Gastroesophageal sphincter (tissue), 4 donors: ENCODE measurements at places on chromosomes 7 and 10. TPM values are rescaled to one million over a fixed set of nuclear protein-coding genes. Genes with fewer than 3 reads are reported as not detected.

The VGF gene
- total RNA-seq: 0.25 TPM

The PSD gene
- 52.1 TPM for total RNA-seq

DNA sequence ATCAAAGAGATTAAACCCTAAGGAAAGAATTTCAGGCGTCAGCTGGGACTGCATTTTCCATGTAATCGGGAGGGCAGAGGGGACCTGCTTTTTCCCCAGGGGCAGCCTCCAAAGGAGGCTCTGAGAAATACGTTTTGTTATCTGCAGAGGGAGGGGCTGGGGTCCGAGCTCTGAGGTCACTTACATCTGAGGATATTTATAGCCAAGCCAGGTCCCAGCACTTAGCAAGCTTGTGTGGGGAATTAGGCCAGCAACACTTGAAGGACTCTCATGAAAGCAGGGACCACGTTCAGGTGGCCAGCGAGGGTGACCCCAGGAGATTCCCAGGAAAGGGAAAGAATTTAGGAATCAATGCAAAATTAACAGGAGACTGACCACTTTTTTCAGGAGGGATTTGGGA lies 20.6 kb upstream of the GDI2 start:
- no peaks in the 10 kb centered on the region for H3K4me1 ChIP-seq
- no peaks in the 10 kb centered on the region for H3K36me3 ChIP-seq
- no peaks in the 10 kb centered on the region for H3K27me3 ChIP-seq

DNA sequence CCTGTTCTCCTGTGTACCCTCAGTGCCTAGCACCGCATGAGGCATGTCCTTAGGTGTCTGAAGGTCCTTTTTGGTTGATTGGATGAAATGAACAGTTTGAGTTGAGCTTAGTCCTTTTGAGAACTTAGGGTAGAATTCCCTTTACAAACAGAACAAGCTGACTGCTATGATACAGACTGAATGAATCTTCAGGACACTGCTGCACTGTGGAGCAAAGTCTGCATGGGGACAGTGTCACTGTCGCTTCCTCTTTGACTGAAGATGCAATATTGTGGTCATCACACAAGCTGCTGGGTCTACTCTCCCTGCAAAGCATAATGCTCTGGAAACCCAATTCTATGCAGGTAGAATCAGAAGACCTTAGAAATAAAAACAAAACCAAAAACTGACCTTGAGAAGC lies 8.6 kb upstream of the PLAU start:
- no peak overlapping the region for H3K4me3 ChIP-seq
- no peak for ATAC-seq
- H3K27me3 ChIP-seq: no peaks in the 10 kb centered on the region
- H3K36me3 ChIP-seq: no peaks in the 10 kb centered on the region
- H3K4me1 ChIP-seq: peaks cover 15% of the 10 kb centered on the region

- H3K4me3 ChIP-seq: peak overlapping the region; percentile 59
- peak overlapping the region; percentile 90 for H3K27ac ChIP-seq
- ATAC-seq: no peak
- H3K27me3 ChIP-seq: no peaks in the 10 kb centered on the region
Observed at GRCh38 chr7:100080907-100081534, 502 bp downstream of the ZNF3 start.

The ADRA2A gene
- 1.8 TPM for total RNA-seq

DNA sequence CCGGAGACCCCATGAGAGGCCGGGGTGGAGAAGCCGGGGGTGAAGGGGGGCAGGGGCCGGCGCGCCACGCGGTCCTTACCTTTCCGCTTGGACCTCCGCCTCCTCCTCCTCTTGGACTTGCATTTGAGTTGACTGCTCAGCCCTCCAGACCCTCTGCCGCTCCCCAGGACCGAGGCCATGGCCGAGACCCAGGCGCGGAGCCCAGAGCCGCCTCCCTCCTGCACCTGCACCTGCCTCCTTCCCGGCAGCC lies 428 bp downstream of the ADARB2 start:
- H3K4me1 ChIP-seq: peaks cover 5% of the 10 kb centered on the region
- no peak for ATAC-seq
- no peak overlapping the region for H3K27ac ChIP-seq
